RKO (cell line): ENCODE measurements at places on chromosomes 5 and 9.
A peak's percentile ranks its signal among the peaks of the same experiment; 100 is the strongest.

DNA sequence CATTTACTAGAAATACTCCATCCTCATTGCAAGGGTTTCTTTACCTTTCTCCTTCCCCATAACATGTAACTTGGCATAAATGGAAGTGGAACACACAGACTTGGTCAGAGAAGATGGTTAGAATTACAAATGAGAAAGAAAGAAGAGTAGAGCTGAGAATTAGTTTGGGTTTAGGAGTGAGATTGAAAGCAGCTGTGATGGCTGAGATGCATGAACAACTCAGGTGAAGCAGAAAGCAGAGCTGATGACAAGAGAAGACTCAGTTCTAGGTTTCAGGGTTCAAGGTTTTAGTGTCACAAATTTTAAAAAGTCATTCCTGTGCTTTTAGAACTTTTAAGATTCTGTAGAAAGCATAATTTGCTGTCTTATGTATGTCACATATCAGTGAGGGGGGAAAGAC is 54.0 kb downstream of the TMEM161B start:
- DNase-seq, result no peak

DNA sequence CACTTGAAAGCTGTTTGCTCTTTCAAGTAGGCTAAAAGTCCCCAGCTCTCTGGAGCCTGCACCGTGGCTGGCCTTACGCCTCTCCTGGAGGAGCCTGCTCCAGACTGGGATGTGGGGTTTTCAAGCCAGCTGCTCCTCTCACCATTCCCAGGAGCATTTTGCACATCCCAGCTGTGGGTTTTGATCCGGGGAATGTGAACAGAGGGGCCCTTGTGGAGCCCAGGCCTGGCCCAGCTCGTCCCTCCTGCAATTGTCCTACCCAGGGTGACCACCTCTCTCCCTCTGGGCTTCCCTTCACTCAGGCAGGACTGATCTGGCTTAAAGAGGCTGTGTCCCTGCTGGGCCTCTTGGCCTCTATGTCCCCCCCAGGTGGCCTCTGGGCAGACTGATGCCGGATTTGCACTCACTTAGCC is 32.5 kb upstream of the TIFAB start:
- no peak for DNase-seq

DNA sequence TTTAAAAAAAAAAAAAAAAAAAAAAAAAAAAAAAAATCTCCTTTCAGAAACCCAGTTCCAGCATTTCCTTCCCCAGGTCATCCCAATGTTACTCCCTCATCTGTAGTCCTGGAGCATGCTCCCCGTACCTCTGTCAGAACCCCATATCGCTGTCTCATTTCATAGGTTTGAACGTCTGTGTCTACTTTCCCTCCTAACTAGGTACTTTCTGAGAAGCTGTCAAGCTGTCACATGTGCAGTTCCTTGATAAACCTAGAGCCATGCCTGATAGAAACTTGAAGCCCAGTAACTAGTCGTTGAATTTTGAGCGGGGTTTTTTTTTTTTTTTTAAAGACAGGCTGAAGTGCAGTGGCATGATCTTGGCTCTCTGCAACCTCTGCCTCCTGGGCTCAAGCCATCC is 15.6 kb downstream of the EXOSC3 start:
- DNase-seq, result no peak

DNA sequence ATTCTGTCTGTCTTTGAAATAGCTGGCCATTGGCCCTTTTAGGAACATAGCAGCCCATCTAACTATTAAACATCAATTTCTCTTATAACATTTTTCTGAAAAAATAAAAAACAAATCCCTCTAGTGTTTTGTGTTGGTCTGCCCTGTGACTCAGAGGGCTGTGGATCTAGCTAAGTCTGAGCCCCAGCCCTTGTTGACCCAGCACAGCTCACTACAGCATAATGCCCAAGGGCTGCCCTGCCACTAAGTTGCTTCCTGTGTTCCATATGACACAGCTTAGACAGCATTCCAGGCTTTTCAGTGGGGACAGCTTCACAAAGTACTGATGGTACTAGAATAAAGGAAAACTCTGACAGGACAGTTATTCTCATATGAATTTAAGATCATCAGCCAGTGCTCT is 136.0 kb downstream of the SCAMP1 start:
- no peak for DNase-seq

- no peak for DNase-seq
These were observed 46.8 kb upstream of the FUBP3 start for GRCh38 chr9:130532426-130533080.

- DNase-seq, result no peak
These were observed 4.7 kb upstream of the SH3RF2 start for GRCh38 chr5:145931718-145932117.

DNA sequence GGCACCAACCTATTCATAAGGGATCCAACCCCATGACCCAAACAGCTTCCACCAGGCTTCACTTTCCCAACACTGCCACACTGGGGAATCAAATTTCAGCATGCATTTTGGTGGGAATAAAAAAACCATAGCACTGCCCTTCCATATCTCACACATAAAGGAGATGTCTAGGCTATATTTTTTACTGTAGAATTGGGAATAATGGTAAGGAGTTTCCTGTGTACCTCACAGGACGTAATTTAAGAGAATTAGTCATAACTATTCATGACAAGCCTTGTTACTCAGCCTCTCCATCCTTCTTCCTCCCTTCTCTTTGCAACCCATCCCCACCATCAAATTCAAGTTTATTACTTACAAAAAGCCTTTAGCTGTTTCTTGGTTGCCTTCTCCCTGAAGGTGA is 352.1 kb downstream of the MLLT3 start:
- peak; percentile 23 for DNase-seq

- DNase-seq, result no peak
These were observed 29.2 kb downstream of the NR2F1 start for GRCh38 chr5:93611976-93612854.

- DNase-seq, result no peak
These were observed 10.6 kb downstream of the CDKN2A start for GRCh38 chr9:21983561-21983935.

GRCh38 chr9:37422289-37423104 is at the start of gene GRHPR:
TSS of gene GRHPR (plus strand) at chr9:37422696. CDS start at chr9:37422751, 55 bp downstream.
- peak; percentile 88 for DNase-seq

DNA sequence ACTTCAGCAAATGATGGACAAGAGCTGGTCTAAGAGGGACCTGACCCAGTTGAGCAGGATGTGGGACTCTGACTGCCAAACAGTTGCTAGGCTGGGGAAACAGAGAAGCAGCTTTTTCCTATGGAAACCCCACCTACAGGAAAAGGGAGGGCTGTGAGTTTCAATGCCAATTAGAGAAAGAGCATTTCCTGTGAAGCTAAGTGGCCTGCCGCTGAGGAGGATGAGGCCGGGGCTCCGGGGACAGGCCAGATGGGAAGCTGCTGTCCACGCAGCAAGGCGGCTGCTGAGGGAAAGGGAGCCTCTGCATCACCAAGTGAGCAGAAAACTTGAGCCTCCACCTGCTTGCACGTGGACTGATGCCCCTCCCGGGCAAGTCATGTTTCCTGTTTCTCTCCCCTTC is at the start of gene PCDH12:
TSS of gene PCDH12 (minus strand) at position 90 of the 400 bp plus-strand sequence. CDS start 351 bp downstream, outside the sequence.
- no peak for DNase-seq

DNA sequence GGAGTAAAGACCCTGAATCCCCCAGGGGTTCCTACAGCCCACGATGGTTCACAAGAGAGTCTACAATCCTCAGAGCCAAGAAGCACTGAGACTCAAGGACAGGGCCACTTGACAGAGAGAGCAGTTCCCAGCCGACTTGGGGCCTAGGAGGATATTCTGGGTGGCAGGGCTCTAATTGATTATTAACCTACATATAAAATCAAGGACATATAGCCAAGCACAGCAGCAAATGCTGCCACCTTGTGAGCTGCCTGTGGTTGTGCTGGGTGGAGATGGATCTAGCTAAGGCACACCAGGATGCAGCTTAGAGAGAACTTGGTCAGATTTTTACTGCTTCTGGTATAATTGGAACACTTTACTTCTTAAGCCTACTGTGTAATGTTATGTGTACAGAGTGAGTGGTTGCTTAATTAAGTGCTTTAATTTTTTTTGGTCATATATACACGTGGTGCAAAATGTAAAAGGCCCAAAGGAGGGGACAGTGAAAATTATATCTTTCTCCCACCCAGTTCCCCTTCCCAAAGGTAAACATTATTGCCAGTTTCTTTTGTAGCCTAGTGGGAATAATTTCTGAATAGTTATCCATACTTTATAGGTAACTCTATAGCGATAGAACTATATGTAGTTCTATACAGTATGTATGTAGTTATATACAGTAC is 78.8 kb downstream of the F2RL2 start:
- peak; percentile 19 for DNase-seq

DNA sequence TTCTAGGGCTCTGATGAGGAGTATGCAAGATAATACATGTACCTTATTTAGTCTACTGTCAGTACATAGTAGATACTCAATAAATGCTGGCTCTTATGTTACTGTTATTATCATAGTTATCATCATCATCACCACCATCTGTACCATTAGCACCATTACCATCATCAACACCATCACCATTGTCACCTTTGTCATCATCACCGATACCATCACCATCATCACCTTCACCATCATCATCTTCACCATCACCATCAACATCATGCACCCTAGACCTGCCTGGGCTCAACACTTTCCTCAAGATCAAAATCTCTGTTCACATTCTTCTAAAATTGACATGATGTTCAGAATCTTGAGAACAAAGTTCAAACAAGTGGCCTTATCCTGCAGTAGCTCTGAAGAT is 126.2 kb upstream of the PANK3 start:
- no peak for DNase-seq

- no peak for DNase-seq
These were observed 6.4 kb upstream of the ATOX1 start for GRCh38 chr5:151764801-151765200.

GRCh38 chr9:3698076-3698475 is 172.3 kb upstream of the RFX3 start:
- no peak for DNase-seq

GRCh38 chr9:5749306-5749705 is 83.6 kb downstream of the ERMP1 start:
- DNase-seq, result no peak

- no peak for DNase-seq
These were observed 490.9 kb downstream of the GADD45G start for GRCh38 chr9:90095682-90096081.

DNA sequence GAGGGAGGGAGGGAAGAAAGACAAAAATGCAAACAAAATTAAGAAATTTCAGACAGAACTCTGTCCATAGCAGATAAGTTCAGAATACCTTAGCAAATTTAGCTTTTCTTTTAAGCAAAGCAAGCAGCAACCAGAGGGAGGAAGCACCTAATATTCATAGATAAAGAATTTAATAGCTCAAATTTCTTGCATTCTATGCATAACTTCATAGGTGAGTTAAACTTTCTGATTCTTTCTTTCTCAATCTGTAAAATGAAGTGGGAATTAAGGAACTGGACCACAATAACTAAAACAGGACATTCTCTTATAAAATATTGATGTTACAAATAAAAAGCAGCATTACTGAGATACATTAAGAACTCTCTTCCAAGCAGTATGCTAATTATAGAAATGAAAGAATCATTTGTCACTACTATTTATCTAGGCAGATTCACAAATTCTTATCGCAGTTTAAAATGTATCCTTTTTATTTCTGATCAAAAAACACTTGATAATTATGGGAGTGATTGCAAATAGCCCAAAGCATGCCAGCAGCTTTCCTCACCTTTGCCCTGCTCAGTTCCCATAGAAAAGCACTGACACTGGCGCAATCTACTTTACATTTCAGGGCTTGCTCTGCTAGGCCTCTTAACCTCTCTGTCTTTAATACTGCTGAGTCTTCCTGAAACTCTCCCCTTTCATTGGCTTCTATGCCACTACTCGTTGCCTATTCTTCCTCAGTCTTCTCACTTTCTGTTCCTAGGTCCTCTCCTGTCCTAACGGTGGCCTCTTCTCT is 341.8 kb downstream of the PIK3R1 start:
- no peak for DNase-seq

DNA sequence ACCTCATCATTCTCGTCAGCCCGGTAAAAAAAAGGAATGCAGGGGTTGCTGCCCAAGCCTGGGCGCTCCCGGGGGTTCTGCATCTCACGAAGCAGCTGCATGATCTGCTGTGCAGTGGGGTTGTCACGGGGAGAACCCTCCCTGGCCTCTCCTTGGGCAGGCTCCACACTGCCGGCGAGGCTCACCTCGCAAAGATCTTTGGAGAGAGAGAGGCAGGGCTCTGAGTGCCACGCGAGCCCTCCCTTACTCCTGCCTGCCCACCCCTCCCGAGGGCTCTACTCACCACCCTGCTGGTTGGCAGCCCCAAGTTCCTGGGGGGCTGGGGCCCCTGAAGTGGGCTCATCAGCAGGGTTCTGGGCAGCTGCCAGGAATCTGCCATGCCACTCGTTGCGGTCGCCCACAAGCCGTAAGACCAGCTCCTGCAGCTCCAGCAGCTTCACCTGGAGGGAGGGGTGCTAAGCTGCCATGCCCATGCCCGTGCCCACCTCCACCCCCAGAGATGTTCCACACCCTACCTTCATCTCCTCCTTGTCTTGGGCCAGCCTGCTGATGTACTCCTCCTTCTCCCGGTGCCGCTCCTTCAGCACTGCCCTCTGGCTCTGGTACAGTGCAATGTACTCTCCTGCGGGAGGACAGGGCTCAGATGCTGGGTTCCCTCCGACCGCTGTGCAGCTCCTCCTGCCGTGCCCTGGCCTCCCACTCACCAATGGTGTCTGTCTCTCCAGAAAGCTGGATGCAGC is 18.6 kb downstream of the GOLGA2 start:
- DNase-seq, result no peak

DNA sequence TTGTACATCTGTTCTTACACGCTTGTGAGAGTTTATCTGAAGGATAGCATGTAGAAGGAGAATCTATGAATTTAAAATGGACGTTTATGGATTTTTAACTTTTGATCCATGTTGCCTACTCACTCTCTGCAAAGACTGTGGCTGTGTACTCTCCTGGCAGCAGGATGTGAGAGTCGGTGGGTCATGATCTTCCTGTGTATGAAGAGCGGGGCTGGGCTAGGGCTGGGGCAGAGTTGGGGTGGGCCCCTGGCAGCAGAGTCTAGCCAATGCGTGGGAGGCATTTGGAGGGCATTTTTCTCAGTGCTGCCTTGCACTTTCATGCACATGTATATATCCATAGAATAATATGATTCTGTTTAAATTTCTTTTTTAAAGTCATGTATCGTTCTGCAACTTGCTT is 24.0 kb upstream of the DAB2IP start:
- DNase-seq, result no peak

- no peak for DNase-seq
These were observed 42.5 kb upstream of the SLC9A3 start for GRCh38 chr5:566636-567309.

DNA sequence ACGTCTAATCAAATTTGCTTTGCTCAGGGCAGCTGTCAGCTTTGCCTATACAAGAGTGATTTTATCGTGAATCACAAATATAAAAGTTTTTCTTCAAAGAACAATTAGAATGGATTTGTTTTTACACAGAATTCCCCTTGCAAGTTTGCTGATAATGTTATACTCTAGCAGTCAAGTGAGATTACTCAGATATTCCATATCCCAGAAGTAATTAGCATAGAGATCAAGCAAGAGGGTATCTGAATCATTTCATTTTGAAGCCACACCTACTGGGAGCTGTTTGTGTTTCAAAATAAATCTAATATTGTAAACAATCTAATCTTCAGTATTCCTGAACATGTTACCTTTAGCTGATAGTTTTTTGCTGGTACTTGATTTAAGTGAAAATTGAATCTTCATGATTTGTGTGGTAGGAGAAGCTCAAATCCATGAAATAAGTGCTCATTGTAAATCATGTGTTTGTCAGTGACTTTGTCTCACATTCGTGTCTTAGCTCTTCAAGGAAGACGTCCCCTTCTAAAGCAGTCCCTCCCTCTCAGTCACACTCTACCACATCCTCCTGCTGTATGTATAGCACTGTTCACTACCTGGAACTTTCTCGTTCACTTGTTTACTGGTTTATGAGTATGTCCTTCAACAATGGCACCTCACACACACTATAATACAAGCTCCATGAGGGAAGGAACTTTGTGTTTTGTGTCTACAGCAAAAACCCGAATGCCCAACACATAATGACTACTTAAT is 3.3 kb upstream of the TTC39B start:
- DNase-seq, result peak; percentile 34
